ENCODE measurements at places on chromosomes 5 and 9.

DNA sequence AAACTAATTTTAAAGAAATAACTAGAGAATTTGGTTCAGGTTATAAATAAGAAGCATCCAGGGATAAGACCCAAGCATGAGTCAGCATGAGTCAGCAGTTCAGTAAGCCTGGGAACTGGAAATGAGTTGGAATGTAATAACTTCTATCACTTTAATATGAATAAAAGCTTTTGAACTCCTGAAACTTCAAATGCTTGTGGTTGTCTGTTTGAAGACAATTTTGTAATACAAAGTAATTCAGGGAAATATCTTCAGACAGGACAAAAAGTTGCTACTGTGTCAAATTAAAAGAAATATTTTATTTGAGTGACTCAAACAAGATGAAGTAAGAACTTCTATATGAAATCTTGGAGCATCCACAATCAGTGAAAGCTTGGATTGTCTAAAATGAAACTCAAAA, 331.2 kb upstream of the DAB2 start:
- no peak for DNase-seq

DNA sequence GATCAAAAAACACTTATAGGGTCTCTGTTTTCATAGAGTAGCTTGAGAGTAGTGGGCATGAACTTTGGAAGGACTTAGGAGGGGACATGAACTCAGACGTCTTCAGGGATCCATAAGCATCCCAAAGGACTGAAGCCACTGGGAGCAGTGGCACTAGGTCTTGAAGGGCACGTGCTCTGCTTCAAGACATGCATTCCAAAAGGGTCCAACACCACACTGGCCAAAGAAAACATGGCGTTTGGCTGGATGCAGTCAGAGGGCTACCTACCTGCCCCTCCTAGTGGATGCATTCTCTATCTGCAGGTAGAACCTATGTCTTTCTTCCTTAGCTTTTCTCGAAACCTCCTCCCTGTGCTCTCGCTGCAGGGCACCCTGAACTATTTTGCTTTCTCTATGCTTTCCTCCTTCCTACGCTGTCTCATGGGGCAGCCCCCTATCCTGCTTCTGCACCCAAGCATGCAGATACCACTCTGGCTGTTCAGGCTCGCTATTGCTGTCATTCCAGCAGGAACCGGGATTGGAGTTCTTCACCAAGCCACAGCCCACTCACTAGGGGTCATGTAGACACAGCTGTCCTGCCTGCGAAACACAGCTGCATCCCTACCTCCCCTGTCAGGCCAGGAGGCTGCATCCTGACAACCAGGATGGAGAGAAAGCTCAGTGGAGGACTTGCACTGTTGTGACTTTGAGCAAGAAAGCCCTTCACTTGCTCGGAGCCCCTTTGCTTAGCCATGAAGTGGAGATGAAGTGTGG, 11.9 kb downstream of the FAM240B start:
- DNase-seq = no peak

- no peak for DNase-seq
Observed at GRCh38 chr5:23302438-23302837, 205.0 kb upstream of the PRDM9 start.

GRCh38 chr5:55180016-55180415, 7.0 kb upstream of the CDC20B start:
- no peak for DNase-seq

DNA sequence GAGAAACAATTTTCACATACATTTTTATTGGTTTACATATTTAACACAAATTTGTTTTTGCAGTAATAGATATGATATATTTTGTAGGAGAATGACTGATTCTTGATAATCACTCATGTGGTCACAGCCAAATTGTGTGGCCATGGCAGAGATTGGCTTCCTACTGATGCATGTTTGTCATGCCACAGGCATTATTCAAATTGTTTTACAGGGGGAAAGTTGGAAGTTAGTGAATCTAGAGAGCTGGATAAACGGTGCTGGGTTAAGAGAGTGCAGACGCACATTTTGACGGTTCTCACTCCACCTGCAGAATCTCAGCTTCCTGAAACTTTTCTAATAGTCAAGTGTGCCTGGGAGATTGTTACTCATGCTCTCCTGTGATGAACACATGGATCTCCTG, 91.1 kb upstream of the FBN2 start:
- no peak for DNase-seq

- DNase-seq = no peak
Observed at GRCh38 chr5:56176871-56177533, 56.1 kb downstream of the ANKRD55 start.

DNA sequence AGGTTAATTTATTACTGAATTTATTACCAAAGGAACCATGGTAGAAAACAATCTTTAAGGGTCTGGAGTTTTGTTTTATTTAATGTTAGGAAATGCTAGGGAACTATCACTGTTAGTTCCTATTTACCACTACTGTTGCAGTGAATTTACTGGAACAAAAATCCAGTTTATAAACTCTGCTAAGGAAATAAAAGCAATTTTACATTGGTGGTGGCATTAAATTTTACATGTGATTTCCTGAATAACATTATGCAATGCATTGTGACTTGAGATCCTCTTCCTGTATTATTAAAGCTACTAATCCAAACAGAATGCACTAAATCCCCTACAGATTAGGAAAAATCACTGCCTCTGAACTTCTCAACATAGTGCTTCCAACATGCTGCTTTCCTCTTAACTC, 599.5 kb upstream of the PTGER4 start:
- no peak for DNase-seq

- no peak for DNase-seq
Observed at GRCh38 chr5:180669661-180670060, 20.3 kb upstream of the FLT4 start.

DNA sequence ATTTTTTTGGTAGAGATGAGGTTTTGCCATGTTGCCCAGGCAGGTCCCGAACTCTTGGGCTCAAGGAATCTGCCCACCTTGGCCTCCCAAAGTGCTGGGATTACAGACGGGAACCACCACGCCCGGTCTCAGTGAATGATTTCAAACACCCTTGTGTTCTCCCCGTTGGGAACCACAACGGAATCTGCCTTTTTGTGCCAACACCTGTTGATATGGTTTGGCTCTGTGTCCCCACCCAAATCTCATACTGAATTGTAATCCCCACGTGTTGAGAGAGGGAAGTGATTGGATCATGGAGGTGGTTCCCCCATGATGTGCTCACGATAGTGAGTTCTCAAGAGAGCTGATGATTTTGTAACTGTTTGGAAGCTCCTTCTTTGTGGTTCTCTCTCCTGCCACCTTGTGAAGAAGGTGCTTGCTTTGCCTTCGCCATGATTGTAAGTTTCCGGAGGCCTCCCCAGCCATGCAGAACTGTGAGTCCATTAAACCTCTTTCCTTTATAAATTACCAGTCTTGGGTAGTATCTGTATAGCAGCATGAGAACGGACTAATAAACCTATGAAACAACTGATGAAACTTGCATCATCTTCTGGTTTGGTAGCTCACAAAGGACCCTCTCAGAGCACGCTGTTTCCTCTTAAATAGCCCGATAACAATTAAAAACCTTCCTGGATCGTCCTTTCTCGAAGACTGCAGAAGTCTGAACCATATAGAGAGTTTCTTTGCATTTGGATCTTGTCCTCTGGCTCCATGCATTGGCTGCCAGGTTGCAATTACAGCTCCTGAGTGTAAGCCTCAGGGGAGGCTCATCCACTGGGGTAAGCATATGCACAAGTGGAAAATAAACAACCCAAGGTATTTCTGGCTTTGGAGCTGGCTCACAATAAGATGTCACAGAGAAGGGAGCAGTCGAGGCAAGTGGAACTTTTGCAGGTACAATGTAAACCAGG, 91.5 kb downstream of the SPRY4 start:
- no peak for DNase-seq

DNA sequence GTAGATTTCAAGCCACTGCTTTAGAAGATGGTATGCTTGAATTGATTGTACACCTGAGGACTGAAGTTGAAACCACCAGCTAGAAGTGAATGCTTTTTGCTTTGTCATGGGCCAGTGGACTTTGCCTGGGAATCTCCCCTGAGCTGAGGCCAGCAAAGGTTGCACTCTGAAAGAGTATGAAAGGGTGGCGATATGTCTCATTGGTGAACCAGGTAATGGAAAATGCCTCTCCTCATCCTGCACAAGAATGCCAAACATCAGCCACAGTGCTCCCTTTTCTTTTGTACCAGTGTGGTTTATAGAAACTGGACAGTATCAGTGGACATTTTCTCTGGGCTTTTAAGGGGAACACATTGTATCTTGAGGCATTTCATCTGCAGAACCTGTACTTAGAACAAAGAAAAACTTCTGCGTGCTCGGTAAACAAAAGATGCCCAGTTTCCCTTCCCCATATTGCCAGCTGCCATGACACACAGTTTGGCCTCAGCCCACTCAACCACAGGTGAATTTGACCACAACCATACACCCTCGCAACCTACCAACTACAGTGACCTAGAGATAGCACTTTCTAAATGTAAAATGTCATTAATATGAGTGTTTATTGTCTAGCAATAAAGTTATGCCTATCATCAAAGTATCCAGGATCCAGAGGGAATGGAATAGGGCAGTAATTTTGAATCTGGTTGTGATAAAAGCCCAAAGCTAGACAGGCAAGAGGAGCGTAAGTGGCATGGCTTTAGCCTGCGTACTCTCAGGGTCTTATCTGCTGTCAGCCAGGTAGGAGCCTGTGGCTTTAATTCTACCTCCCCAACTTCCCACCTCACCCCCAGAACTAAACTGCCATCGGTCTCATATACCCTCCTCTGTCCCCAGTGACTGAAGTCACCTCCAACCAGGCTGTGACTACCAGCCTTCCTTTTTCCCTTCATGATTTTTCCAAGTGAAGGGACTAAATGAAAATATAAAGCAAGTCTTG, 79.5 kb upstream of the LHFPL2 start:
- no peak for DNase-seq

- DNase-seq = no peak
Observed at GRCh38 chr9:23073136-23073535, 626.5 kb downstream of the DMRTA1 start.

GRCh38 chr9:96523374-96523773, 73.4 kb downstream of the HABP4 start:
- DNase-seq = no peak

DNA sequence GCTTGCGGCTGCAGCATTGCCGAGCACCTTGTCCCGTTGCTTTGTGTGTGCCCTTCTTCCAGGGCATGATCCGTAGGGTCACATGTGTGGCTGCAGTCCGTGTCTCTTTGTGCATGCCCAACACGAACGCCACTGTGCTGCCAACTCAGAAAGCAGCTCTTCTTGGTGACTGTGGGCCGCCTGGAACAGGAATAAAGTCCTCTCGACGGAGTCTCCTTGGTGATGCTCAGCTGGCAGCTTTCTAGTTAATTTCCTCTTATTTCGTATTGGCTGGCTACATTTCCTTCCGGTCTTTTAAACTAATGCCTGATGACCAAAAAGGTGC, 5.8 kb downstream of the EXOC3 start:
- no peak for DNase-seq

GRCh38 chr9:109252291-109252690, 68.6 kb downstream of the EPB41L4B start:
- no peak for DNase-seq

- no peak for DNase-seq
Observed at GRCh38 chr9:128870128-128870940, 11.4 kb downstream of the KYAT1 start.

Measured in stimulated activated CD8-positive, alpha-beta memory T cell treated with anti-CD3 and anti-CD28 coated beads, Interleukin-4, amount 100 ng/mL, for 1 hour (primary cell).